ENCODE measurements at places on chromosomes 13 and 19.

- DNase-seq: no peak
These were observed 339.0 kb downstream of the RFC3 start for GRCh38 chr13:34156841-34157365.

DNA sequence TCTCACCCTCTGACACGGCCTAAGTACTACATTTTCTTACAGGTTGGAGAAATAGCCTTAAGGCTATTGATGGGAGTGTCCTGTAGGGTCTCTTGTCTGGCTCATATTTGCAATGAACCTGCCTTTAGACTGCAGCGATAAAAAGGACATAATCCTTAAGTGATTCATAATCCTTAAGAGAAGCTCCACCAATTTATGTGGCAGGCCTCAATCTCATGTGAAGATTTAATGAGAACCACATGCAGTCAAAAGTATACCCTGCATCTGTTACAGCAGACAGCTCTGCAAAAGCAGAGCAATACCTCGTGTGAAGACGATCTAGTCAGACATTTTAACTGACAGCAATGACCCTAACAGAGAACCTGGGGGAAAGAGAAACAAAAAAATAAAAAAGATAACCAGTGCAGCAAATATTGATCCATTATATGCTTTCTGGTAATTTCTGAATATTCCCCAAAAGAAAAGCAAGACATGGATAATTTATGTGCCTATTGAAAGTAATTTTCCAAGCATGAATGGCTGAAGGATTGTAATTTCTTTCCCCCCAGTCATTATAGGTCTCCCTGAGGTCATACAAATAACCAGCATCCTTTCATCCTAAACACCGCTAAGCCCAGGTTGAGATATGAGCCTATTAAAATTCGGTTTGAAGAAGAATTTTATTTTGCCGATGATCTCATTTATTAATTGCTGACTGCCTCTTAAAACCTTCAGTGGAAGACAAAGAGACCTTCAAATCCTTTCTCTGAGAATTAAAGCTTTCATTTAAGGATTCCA is 321.8 kb upstream of the NBEA start:
- DNase-seq: no peak

DNA sequence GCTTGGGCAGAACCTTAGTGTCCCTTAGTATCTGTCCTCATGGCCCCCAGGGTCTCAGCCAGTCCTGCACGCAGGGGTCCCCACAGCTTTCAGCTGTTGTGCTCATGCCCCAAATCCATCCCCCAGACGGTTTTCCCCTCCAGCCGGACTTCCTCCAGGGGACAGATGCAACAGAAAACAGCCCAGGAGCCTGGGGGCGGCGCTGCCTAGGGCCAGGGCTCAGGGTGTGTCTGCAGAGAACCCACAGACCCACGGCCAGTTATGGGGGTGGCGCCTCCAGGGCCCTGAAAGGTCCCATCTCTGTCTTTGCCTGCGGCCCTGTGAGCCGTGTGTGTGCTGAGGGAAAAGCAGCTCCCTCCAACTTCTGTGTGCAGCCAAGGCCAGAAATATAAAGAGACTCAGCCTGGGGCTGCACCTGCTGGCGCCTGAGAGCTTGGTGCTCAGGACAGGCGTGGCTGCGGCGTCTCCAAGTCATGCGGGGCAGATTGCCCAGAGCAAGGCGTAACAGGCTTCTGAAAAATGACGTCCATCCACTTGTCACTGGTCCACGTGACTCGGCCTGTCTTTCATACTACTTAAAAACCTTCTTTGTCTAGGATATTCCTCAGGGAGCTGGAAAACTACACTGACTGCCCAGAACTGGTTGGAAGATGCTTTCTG is 22.1 kb upstream of the F7 start:
- DNase-seq: no peak

DNA sequence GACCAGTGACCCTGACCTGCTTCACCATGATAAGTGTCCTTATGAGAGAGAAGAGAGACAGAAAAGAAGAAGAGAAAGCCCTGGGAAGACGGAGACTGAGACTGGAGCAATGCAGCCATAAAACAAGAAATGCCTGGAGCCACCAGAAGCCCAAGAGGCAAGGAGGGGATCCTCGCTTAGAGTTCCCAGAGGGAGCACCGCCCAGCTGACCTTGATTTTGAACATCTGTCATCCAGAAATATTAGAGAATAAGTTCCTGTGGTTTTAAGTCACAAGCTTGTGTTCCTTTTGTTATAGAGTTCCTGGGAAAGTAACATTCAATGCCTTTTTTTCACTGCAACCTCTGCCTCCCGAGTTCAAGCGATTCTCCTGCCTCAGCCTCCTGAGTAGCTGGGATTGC is 20.2 kb downstream of the CERS1 start:
- no peak for DNase-seq

DNA sequence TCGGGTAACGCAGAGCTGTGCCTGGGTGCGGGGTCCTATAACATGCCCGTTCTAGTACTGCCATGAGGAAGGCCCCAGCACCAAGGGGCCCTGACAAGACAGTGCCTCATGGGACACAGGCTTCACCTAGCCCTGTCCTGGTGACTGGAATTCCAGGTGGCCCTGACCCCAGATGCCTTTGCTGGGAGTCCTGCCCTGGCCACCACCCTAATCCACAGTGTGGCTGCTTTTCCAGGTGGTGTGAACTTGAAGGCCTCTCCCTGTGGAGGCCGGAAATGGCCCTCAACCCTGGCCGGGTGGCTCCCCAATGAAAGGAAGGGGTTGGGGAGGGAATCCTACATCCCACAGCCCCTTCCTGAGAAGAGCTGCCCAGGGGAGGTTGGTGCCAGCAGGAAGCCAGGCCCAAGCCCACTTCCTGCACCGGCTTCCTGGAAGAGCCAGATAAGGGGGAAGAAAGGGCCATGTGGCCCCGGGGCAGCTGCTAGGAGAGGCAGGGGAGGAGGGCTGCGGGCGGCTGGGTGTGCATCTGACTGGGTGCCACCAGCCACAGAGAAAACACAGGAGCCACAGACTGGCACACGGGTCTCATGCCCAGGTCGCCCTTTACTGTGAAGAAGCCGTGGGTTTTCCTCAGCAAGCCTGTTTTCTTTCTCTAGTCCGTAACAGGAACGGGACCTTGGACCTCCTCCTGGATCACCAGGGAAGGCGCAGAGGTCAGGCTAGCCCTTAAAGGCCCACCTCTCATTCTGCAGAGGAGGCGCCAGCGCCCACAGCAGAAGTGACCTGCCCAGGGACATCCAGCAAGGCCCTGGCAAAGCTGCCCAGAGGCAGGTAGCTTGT is 4.7 kb downstream of the LSM4 start:
- DNase-seq: no peak

DNA sequence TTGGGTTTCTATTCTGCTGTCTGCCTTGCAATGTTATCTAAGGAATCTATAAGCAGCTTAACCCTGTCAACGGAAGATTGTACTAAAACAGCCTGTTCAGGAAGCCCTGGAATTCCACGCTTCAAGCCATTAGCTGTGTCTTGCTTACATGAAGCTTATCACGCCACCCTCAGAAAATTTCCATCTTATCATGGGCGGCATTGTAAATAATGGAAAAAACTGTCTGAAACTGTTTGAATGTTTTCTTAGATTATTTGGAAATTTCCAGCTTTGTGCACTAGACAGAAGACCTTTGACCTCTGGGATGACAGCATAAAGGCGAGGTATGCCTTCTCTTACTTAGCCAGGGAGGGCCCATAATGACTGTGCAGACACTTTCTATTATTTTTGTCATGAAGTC is 319.7 kb downstream of the KCNRG start:
- DNase-seq: no peak

DNA sequence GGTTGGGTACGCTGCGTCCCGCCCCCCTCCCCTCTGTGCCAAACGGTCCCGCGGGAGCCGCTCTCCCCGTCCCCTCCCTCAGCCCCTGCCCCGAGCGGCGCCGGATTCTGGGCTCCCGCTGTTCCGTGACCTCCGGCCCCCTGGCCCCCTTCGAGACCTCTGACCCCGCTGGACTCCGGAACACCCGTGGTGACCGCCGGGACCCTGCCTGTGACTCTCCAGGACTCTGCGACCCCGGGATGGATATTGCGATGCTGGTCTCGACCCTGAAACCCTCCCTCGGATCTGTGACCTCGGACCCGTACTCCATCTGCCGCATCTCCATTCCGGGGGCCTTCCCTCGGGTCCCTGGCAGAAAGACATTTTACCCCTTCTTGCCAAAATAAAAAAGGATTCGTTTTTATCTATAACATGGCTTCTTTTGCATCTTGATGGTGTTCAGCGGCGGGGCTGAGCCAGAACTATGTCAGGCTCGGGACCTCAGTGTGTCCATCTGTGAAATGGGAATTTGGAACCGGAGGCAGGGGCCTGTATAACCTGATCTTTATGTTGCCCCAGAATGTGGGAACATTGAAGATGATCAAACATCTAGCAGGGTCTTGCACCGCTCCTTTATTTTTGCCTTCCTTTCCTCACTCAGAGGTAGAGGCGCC is 654 bp upstream of the MEGF8 start:
- DNase-seq: no peak

GRCh38 chr19:17951990-17952976 is 14.6 kb upstream of the KCNN1 start:
- peak; percentile 55 for DNase-seq

DNA sequence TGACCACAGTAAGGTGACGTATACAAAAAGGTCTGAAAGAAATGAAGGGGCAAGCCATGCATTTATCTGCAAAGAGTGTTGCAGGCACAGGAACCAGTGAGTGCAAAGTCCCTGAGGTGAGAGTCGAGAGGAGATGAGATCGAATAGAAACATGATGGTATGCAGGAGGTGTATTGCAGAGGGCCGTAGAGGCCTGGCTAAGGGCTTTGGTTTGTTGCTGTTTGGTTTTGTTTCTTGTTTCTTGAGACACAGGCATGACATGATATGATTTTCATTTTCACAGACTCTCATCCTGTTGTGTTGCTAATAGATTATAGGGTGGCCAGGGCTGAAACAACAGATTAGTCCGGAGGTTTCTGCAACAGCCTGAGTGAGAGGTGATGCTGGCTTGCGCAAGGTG is 80.4 kb downstream of the HSPH1 start:
- no peak for DNase-seq

DNA sequence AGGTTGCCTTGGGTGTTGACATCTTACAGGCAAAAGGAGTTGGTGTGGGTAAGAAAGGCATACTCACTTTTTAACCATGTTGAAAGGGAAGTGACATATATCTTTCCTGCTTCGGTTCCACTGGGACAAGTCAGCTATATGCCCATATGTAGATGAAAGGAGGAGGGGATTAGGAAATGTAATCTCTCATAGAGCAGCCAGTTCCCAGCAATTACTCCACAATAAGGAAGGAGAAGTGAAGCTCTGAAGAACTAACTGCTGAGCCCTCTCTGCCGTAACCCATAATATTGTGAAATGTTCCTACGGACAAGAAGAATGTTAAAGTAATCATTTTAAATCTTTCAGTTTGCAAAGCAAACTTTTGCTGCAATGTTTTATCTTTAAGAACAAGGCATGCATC is 82.2 kb downstream of the EDNRB start:
- DNase-seq: no peak

- no peak for DNase-seq
These were observed 17.4 kb downstream of the ZNF579 start for GRCh38 chr19:55563261-55563690.

DNA sequence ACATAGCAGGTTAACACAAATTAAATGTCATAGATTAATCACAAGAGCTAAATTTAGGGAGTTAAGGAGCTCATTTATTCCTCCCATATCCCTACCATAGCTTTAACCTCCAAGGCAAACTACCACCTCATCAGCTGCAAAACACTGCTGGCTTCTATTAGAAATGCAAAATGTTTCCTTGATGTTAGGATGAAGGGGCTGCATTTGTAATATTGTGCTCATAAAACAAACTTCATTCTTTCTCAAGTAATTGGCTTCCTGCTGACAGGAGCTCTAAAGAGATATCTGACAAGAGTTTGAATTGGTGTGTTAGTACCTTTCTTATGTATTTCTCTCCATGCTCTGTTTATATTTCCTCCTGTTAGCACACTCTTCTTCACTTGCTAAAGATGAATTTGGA is 152.1 kb downstream of the OLFM4 start:
- no peak for DNase-seq

GRCh38 chr13:99811067-99811700 is 160.4 kb downstream of the ZIC5 start:
- DNase-seq: no peak

DNA sequence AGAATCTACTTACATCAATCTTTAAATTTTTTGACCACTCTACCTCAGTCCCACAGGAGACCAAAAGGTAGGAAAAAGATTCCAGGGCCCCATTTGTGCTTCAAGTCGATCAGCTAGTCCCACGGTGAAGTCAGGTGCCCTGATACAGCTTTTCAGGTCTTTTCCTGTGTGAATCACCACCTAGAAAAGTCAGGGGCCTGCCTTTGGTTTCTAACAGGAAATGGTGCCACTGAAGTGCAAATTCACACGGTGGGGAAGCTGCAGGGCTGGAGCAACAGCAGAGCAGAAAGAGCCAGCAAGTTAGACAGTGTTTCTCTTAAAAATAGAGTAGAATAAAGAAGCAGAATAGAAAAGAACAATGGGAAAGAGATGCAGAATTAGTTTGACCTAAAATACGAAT is 107.5 kb downstream of the KLF12 start:
- DNase-seq: no peak

DNA sequence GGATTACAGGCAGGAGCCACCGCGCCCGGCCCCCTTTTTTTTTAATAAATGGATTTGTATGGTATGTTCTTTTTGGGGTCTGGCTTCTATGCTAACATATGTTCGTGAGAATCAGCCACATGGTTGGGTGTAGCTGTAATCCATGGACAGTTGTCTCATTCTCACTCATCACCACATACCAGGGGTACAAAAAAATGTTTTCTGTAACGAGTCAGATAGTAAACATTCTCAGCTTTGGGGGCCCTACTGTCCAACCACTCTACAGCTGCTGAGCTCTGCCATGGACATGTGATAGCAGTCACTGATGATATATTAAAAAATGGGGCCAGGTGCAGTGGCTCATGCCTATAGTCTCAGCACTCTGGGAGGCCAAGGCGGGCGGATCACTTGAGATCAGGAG is 5.1 kb upstream of the RETN start:
- DNase-seq: no peak

- no peak for DNase-seq
These were observed 660.4 kb downstream of the SLITRK1 start for GRCh38 chr13:83221813-83222241.

DNA sequence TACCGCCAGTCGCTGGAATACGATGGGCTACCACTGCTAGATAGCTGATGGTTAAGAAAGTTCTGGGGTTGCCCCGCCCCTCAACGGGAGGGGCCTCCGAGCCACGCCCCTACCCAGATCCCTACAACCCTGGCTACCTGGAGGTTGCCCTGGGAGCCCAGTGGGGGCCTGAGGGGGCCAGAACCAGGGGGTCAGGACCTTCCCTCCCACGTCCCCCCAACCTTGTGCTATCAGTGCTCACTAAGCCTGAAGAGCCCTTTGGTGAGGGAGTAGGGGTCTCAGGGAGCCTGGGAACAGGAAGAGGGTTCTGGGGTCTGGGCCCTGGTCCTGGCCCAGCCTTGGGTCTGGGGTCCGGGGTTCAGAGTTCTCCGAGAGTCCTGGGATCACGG is 8.9 kb downstream of the OCEL1 start:
- no peak for DNase-seq

GRCh38 chr13:83508771-83509301 is 373.4 kb downstream of the SLITRK1 start:
- DNase-seq: no peak
